Activated CD4-positive, alpha-beta memory T cell treated with anti-CD3 and anti-CD28 coated beads, Interleukin-2, amount 10 ng/mL, durations not matched to agents 7 days and 5 days (primary cell): ENCODE measurements at places on chromosomes 16 and 17.

- no peak for DNase-seq
- no peaks in the 10 kb centered on the region for H3K36me3 ChIP-seq
- H3K4me1 ChIP-seq = no peaks in the 10 kb centered on the region
- no peaks in the 10 kb centered on the region for H3K27me3 ChIP-seq
These were observed 48.2 kb upstream of the CDC42EP4 start for GRCh38 chr17:73359987-73360410.

GRCh38 chr16:53042235-53042701, 10.4 kb downstream of the CHD9NB start:
- no peaks in the 10 kb centered on the region for H3K36me3 ChIP-seq
- H3K27ac ChIP-seq = no peak overlapping the region
- no peak for DNase-seq

GRCh38 chr17:40015998-40016985, 1.1 kb downstream of the CSF3 start:
- no peak overlapping the region for H3K27ac ChIP-seq
- H3K27me3 ChIP-seq = peaks cover 7% of the 10 kb centered on the region
- no peak overlapping the region for H3K4me3 ChIP-seq
- peaks cover 17% of the 10 kb centered on the region for H3K36me3 ChIP-seq
- no peak for DNase-seq

DNA sequence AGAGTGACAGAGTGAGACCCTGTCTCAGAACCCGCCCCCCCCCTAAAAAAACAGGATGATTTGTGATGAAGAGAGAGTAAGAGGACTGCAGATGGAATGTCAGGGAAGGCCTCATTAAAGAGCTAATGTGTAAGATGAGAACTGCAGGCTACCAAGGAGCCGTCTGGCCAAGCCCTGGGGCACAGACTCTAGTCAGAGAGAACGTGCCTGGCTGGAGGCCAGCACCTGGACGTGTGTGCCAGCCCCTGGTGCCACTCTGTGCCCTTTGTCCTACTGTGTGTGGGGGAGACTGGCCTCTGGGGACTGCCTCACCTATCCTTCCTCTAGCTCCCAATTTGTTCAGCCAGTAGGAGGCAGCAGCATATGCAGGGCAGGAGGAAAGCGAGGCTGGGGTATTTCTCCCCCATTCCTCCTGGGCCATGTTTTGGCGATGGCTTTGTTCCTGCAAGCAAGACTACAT, 37.1 kb downstream of the KNOP1 start:
- H3K4me3 ChIP-seq = no peak overlapping the region
- H3K36me3 ChIP-seq = peaks cover 41% of the 10 kb centered on the region
- H3K27me3 ChIP-seq = no peaks in the 10 kb centered on the region
- no peak for DNase-seq

DNA sequence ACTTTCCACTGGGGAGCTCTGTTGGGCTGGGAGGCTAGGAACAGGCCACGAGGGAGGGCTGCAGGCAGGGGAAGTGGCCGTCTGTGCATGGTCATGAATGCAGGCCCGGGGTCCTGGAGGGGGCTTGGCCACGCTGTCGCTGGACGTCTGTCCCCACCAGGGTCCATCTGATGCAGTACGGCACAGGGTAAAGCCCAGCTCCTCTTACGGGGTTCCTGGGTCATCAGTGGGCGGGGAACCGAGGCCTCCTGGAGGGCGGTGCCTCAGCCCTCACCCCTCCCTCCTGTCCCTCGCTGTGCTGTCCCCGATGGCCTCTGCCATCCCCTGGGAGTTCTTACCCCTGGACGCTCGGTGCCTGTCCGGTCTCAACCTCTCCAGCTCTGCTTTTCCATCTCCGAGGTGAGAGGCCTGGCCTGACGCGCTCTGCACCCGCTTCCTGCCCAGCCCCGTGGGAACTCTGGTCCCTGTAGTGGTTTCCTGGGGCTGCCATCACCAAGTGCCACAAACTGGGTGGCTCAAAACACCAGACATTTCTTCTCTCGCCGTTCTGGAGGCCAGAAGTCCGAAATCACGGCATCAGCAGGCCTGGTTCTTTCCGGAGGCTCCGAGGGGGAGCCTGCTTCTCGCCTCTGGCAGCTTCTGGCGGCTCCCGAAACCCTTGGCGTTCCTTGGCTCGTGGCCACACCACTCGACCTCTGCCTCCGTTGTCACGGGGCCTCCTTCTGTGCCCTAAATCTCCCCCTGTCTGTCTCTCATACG, 182.8 kb downstream of the SEC14L1 start:
- peaks cover 60% of the 10 kb centered on the region for H3K4me1 ChIP-seq
- no peak overlapping the region for H3K4me3 ChIP-seq
- H3K27ac ChIP-seq = no peak overlapping the region
- H3K36me3 ChIP-seq = no peaks in the 10 kb centered on the region
- DNase-seq = peak; percentile 42

DNA sequence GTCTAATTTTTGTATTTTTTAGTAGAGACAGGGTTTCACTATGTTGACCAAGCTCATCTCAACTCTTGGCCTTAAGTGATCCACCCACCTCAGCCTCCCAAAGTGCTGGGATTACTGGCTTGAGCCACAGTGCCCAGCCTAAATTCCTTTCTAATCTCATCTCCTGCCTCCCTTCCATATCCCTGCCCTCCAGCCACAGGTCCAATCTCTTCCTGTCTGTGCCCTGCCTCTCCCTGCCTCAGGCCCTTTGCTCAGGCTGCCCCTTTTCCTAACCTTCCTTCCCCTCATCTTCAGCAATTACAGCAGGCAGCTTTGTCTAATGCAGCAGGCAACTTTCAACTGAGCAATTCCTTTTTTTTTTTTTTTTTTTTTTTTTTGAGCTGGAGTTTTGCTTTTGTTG, 46.8 kb downstream of the CFAP20 start:
- no peaks in the 10 kb centered on the region for H3K36me3 ChIP-seq
- no peaks in the 10 kb centered on the region for H3K27me3 ChIP-seq
- DNase-seq = no peak
- no peak overlapping the region for H3K27ac ChIP-seq
- H3K4me3 ChIP-seq = no peak overlapping the region

GRCh38 chr17:28484296-28484695, 10.9 kb downstream of the SLC13A2 start:
- no peaks in the 10 kb centered on the region for H3K36me3 ChIP-seq
- no peaks in the 10 kb centered on the region for H3K27me3 ChIP-seq
- no peak overlapping the region for H3K4me3 ChIP-seq
- no peak for DNase-seq
- H3K27ac ChIP-seq = no peak overlapping the region
- H3K4me1 ChIP-seq = peaks cover 14% of the 10 kb centered on the region
